CD4-positive, alpha-beta T cell treated with Interferon gamma for 1 hour (primary cell): ENCODE measurements at places on chromosomes 4 and X.

DNA sequence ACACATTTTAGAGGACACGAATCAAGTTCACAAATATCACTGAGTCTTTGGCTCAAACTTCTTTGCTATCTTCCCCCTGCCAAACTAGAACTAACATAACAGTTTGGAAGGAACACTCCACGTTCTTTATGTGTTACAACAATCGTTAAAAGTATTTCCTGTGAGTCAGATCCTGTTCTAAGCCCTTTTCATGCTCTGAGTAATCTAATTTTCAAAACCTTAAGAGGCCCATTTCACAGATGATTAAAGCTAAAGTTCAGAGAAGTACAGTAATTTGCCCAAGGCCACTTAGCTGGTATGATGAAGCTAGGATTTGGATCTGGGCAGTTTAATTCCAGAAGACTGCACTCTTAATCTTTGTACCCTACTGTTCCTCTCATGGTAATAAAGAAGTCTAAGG is 854.4 kb upstream of the INTU start:
- DNase-seq = no peak

GRCh38 chr4:8141935-8142334 is 16.7 kb downstream of the ABLIM2 start:
- no peak for DNase-seq

- DNase-seq = no peak
Measured at GRCh38 chr4:144633215-144633614, 12.7 kb upstream of the HHIP start.

DNA sequence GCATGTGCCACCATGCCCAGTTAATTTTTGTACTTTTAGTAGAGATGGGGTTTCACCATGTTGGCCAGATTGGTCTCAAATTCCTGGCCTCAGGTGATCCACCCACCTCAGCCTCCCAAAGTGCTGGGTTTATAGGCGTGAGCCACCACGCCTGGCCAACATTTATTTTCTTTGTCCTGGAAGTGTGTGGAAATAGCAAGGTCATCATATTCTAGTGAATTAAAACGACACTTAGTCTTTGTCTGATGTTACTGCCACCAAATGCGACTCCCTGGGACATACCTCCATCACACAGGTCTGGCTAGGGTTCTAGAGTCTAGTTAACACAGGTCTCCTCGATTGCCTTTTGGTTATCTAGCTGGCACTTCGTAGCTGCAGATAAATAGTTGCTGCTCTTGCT is 203.1 kb downstream of the AASDH start:
- no peak for DNase-seq

DNA sequence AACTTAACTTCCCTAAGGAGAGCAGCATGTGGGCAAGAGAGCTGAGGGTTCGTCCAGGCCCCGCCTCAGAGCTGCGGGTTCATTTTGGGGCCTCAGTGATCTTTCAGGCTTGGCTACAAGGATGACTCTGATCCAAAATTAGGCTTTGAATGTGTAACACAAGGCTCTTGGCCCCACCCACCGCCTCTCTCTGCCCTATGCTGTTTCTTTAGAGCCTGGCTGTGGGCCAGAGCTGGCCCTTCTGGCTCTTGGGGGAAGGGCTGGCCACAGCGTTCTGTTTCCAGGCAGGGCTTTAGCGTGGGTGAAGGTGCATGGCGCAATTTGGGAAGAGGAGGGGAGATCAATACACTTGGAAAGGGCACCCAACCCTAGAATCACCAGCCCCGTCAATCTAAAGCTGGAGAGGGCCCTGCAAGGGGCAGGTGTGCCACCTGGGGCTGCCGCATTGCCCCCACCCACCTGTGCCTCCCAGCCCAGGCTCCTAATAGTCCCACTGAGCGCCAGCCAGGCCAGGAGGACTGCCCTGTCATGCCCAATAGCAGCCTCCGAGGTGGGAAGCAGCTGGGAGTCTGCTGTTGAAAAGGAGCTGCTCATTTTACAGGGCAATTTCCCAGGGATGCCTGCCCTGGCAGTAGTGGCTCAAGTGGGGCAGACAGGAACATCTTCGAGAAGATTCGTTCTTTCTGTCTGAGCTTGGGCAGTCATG is 84.5 kb upstream of the MAML3 start:
- DNase-seq = no peak

DNA sequence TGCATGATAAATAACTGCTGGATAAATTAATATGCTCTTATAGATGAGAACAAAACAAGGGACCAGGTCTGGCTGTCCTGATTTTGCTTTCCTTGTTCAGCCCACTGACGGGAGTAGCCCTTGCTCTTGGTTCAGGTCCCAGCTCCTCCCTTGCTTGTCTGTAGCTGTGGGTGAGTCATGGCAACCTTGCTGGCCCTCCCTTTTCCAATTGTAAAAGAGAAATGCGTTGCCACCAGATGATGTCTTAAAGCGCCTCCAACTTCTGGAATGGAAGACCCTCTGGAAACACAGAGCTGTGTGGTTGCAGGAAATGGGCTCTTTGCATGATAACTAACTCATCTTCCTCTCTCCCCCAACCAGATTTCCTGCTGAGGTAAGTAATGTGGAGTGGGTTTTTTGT is 171.4 kb downstream of the AASDH start:
- no peak for DNase-seq

DNA sequence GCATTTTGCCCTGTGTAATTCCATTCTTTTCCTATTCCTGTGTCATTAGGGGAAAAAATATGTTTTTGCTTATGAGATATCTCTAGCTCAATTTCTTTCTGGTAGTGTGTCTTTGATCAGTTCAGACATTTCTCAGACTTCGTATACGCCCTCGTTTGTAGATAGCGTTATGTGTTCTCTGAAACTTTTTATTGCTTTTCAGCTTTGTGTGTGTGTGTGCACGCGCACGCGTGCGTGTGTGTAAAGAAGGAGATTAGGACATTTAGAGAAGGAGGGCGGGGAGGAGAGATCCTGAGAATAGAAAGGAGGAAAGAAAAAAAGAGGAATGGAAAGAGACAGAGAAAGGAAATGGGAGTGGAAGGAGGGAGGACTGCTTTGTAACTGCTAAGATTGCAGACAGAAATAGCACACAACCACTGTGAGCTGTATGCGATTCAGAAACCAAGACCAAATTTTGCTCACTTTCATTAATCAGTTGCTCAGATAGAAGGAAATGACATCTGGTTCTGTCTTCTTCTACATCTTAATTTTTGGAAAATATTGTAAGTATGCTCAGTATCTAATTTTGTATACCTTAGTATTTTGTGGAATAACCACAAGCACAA is at the start of gene RXFP1:
Gene RXFP1, plus strand, starts transcription at position 399 of the 605 bp plus-strand sequence. Its CDS starts 95 bp downstream, at position 494.
- no peak for DNase-seq

DNA sequence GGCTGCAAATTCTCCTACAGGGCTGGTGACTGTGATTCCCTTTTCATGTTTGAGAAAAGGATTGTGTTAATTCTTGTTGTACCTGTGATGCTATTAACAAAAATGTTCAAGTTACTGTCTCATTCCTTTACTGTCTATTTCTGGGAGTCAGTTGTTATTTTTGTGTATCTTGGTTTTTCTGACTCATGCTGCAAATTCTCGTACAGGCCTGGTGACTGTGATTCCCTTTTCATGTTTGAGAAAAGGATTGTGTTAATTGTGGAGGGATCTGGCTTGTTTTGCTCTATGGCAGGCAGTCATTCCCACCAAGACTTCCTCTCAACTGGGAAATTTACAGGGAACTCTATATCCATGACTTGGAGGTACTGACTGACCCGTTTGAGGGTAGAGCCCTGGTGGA is 693.4 kb upstream of the INTU start:
- DNase-seq = no peak

DNA sequence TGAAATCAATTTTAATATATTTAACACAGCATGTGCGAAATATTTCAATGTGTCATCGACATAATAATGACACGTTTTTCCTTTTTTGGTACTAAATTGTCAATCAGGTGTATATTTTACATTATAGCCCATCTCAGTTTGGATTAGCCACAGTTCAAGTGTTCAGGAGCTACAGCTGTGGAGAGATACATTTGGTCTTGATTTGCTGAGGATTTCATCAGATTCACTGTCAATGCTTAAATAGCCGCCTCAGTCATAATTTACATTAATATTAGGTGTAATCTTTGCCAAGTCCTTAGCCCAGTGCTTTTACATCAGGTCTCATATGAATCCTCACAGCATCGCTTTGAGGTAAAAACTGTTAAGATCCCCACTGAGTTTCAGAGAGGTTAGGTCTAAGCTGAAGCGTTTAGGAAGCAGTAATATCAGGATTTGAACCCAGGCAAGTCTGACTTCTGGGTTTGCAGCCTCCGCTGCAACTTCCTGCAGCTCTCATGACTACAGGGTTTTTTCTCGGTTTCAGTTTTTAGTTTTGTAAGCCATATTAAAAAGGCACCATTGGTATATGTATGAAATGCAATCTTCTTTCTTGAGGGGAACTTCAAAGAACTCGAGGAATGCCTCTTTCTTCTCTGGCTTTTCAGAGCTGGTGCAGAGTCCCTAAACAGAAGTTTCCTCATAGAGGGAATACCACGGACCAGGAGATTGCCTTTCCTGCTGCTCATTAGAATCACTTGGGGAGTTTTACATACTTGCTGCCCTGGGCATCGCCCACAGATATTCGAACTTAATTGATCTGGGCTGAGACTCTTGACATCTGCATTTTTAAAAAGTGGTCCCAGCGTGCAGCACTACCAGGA is 6.4 kb downstream of the MTM1 start:
- DNase-seq = no peak

DNA sequence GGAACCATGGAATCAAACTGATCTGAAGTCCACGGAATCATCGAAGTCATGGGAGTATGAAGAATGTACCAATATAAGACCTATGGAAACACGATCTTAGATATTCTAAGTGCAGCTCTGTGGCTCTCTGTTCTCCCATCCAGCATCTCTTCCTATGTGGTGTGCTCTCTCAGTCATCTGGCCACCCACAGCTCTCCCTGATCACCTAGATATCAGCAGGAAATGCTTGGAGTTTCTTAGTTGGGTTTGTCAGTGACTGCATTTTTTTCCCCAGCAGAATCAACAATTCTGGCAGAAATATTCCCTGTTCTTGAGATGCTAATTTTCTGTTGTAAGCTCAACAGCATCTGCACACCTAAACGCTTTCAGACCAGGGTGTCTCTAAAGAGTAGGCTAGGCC is 94.1 kb downstream of the GC start:
- DNase-seq = no peak

- no peak for DNase-seq
Measured at GRCh38 chrX:47610511-47610910, 9.1 kb downstream of the SYN1 start.

DNA sequence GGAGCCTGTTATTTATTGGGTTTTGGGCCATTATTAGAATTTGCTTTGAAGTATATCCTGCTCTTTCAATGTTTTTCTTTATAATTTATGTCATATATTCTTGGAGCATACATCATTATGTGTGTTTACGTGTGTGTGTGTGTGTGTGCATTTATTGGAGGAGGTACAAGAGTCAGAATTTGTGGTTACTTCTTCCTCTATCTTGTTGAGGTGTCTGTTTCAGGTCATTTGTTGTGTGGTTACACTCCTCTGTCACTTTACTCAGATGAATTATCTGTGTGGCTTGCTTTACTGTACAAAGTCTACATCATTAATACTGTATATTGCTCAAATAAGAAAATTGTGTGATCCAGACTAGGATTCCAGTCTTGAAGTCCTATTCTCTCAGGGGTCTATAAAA is 1957.4 kb upstream of the TENM3 start:
- DNase-seq = no peak

DNA sequence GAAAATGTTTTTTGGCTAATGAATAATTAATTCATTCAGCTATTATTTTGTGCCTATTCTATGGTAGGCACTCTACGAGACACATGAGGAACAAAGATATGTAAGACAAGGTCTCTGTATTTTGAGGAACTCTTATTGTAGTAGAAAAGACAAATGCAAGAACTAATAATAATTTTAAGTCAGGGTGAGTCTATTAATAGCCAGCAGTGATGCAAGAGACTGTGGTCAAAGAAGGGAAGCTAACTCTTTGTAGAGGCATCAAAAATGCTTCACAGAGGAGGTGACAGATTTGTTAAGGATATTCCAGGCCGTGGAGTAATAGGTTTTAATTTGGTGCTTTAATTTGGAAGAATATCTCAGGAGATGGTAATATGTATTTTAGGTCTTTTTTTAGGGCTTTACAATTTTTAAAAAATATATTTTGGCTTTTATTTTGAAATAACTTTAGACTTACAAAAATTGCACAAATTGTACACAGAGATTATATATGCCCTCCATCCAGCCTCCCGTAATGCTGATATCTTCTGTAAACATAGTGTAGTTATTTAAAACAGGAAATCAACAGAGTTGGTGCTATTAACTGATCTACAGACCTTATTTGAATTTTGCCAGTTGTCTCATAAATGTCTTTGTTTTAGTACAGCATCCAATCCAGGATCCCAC is 48.1 kb downstream of the DCLK2 start:
- DNase-seq = no peak

DNA sequence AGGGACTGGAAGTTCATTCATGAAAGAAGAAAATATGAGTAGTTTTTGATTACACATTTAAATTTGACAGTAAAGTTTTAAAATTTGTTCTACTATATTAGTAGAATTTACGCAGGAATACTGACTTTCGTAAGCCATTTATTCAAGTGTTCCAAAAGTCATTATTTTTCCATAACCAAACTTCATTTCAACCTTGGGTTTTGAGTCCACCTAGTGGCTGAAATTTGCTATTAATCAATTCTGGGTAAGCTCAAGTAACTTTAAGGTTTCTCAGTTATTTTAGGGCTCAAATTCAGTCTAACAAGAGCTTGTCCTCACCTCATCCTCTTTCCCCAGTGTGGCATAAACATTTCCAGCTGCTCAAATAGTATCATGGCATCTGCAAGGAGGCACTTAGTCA is 175.4 kb downstream of the SH3BGRL start:
- DNase-seq = no peak

DNA sequence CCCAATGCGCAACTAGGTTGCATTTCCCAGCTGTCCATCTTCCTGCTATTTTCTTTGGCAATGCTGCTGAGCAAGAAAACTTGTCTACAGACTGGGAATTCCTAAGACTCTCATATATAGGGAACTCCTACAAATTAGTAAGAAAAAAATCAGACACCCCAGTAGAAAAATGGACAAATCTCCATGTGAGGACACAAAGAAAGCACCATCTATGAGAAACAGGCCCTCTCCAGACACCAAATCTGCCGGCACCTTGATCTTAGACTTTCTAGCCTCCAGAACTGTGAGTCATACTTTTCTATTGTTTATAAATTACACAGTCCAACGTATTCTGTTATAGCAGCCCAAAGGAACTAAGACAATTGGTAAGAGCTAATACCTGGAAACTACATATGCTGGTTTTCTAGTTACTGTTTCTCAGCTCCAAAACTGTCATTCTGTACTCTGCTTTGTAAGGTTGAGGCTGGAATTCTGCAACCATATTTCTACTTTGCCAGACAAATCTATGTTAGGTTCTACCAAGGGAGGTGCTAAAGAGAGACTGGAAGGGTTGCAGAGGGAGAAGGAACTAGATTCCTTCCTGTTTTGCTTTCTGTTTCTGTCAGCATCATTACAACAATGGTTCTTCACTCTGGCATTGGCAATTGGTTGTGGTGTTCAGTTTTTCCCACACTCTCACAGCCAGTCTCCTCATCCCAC is 35.7 kb upstream of the FAM241A start:
- no peak for DNase-seq
